Stimulated activated CD8-positive, alpha-beta memory T cell treated with anti-CD3 and anti-CD28 coated beads, Interleukin-7, amount 100 ng/mL, for 48 hours (primary cell): ENCODE measurements at places on chromosomes 16 and 17.

DNA sequence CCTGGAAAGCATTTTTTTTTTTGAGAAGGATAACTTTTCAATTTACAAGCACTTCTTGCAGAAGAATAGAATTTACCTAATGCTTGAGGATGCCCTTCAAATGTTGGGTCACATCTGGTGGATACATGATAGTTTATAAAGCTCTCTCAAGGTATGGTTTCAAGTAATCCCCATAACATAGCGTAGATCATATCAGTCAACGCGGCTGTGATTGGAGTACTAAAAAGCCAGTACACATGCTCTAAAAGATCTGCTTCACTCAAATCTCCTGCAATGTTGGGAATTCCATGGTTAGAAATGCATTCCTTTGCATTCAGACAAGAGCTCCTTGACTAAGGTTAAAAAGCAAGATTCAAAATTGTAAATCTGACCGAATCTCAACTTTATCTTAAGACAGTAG is 3.9 kb upstream of the KCNJ16 start:
- no peak for DNase-seq

GRCh38 chr16:2785101-2785991 is 2.0 kb downstream of the PRSS33 start:
- no peak for DNase-seq

DNA sequence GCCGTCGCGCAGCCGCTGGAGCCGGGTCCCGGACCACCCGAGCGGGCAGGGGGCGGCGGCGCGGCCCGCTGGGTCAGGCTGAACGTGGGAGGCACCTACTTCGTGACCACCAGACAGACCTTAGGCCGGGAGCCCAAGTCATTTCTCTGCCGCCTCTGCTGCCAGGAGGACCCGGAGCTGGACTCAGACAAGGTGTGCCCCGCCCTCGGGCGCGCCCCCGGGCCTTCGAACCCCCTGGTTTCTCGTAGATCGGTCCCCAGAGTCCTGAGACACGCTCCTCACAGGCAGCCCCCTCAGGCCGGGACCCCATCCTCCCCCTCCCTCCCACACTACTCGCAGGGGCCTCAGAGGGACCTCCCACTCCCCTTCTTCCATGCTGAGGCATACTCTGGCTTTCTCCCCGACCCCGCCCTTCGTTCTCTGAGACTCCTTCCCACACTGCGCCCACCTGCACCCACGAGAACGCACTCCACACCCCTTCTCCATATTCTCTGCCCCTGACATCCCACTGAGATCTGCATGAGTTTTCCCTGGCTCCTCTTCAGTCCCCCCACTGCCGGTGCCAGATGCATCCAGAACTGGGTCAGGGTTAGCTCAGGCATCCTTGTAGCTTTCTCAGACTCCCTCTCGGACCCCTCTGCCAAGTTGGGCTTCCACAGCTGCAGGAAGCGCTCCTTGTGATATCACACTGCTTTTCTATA is 523 bp downstream of the KCTD2 start:
- no peak for DNase-seq

- DNase-seq: peak; percentile 38
Observed at GRCh38 chr17:82400830-82401229, 17.3 kb upstream of the HEXD start.

GRCh38 chr17:81384929-81385319 is 10.3 kb upstream of the BAHCC1 start:
- no peak for DNase-seq

- DNase-seq: no peak
Observed at GRCh38 chr17:44628243-44629188, 27.8 kb upstream of the MEIOC start.

DNA sequence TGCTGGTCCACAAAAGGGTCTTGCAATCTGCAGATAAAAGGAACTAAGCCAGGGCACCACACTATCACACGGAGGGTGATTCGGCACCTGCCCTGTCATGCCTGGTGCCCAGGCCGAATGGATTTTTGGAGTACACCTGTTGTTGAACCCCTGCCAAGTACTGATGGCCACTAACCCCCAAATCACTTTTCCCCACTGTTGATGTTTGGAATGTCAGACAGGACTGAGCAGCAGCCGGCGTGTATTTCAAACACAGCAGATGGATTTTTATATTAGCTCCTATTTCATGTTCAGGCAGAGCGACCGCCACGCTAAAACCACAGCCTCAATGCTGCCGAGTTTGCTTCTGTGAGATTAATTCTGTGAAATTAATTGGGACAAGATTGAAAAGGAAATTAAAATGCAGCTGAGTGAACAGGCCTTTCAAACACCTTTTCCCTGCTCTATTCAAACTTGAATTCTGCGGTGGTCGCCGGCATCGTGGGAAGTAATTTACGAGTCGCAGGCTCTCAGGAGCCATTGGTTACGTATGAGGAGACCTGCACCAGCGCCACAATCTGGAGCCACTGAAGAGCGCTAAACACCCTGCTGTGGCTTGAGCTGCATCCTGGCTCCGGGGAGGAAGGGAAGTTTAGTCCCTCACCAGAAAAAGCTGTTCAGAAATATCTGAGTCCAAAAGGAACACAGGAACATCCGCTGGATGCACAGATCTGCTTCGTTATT is 48.5 kb downstream of the SNX11 start:
- no peak for DNase-seq

- no peak for DNase-seq
Observed at GRCh38 chr17:76581515-76581914, 4.1 kb downstream of the ST6GALNAC2 start.

DNA sequence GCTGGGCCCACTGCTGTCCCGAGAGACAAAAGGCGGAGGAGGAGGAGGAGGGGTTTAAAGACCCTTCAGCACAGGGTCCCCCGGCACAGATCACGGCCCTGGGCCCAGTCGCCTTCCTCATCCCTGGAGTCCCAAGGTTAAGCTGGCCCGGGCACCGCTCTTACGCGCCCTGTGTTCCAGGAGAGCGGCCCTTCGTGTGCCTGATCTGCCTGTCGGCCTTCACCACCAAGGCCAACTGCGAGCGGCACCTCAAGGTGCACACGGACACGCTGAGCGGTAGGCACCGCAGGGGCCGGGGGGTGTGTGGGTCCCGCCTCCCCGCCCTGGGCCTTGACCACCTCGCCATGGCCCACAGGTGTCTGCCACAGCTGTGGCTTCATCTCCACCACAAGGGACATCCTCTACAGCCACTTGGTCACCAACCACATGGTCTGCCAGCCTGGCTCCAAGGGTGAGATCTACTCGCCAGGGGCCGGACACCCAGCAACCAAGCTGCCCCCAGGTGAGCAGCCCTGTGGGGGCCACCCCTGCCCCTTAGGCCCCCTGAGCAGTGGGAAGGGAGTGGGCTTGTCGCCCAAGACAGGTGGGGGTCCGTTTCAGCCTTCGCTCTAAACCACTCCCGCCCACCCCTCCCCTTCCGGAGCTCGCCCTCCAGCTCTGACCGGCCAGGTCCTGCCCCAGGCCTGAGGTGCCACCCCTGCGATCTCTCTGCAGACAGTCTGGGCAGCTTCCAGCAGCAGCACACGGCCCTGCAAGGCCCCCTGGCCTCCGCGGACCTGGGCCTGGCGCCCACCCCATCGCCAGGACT is 37.6 kb upstream of the ZC3H18 start:
- no peak for DNase-seq
